Occipital lobe (tissue), 3 donors: ENCODE measurements at places on chromosomes 11 and 22. TPM values are rescaled to one million over a fixed set of nuclear protein-coding genes. Genes with fewer than 3 reads are reported as not detected.

The SLC37A2 gene
- 3.4 TPM for total RNA-seq

The TMEM225 gene
- total RNA-seq: not detected

The PHF21B gene
- 8.1 TPM for total RNA-seq

The CHRNA10 gene
- total RNA-seq: not detected

GRCh38 chr22:25076336-25076735, 123.3 kb upstream of the CRYBB3 start:
- DNase-seq: no peak

- DNase-seq: no peak
Measured at GRCh38 chr22:49853981-49854831, 562 bp downstream of the ZBED4 start.

GRCh38 chr11:62439785-62440602, 21.2 kb downstream of the SCGB1A1 start:
- no peak for DNase-seq

GRCh38 chr11:65416841-65417701, 5.5 kb upstream of the NEAT1 start:
- no peak for DNase-seq
